ENCODE measurements at places on chromosomes 2 and 18. TPM values are rescaled to one million over a fixed set of nuclear protein-coding genes. Genes with fewer than 3 reads are reported as not detected.
A peak's percentile ranks its signal among the peaks of the same experiment; 100 is the strongest.

Gene ACP1
- total RNA-seq, result 173 TPM

Gene FIGLA
- not detected for total RNA-seq

Gene CTDP1
- 25.9 TPM for total RNA-seq

Gene RTP5
- total RNA-seq, result not detected

Gene MPHOSPH10
- total RNA-seq, result 29.6 TPM

Gene CHRNA1
- 0.11 TPM for total RNA-seq

Gene CFAP65
- total RNA-seq, result 0.22 TPM

GRCh38 chr2:238427435-238428162 is 872 bp downstream of the ASB1 start:
- no peak for DNase-seq

GRCh38 chr2:152682663-152683062 is 34.6 kb downstream of the PRPF40A start:
- DNase-seq, result no peak

DNA sequence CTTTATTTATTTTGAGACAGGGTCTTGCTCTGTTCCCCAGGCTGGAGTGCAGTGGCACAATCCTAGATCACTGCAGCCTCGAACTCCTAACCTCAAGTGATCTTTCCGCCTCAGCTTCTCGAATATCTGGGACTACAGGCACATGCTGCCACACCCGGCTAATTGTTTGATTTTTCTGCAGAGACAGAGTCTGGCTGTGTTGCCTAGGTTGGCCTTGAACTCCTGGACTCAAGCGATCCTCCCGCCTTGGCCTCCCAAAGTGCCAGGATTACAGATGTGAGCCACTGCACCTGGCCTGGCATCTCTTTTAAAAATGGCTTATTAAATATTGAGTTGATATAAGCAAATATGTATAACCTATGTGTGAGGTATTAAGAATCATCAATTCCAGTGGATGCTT is 209.5 kb downstream of the FAM210A start:
- no peak for DNase-seq

DNA sequence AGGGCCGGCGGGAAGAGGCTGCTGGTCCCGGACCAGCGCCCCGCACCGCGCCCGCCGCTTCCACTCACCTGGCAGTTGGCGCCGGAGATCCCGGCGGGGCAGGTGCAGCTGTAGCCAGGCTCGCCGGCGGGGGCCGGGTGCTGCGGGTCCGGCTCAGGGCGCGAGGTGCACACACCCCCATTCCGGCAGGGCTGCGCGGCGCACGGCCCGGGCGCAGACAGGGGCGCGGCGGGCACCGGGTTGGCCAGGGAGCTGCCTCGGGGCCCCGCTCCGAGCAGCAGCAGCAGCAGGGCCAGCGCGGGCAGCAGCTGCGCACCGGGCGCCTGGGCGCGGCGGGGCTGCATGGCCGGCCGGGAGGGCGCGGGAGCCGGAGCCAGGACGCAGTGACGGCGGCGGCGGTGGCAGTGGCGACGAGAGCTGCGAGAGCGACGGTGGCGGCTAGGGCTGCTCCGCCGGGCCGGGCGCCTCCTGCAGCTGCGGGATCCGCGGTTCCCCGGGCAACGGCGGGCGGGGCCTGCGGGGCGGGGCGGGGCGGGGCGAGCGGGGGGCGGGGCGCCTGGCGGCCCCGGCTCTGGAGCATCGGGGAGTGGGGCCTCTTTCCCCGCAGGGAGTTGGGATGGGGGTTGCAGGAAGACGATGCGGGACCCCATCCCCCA is at the start of gene DNER:
Gene DNER (minus strand): TSS at position 476 of the 656 bp plus-strand sequence. CDS start 132 bp downstream, at position 344.
- DNase-seq, result peak; percentile 87

DNA sequence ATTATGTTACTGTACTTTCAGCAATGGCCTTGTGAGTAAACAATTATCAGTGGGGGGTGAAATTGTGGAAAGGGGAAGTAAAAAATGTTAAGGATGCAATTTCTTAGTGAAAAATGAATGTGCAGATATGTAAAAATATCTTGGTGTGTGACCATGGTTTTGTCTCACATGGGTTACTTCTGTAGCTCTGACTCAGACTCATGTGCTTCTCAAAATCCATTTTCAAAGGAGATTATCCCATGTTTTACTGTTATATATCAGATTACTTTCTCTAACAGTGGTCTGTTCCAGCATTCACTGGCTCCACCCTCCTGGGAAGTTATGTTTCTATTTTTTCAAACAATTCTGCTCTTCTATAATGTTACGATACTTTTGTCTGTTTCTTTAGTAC is 298.2 kb upstream of the COL3A1 start:
- no peak for DNase-seq

- no peak for DNase-seq
Observed at GRCh38 chr2:84939426-84940087, 31.4 kb upstream of the KCMF1 start.

DNA sequence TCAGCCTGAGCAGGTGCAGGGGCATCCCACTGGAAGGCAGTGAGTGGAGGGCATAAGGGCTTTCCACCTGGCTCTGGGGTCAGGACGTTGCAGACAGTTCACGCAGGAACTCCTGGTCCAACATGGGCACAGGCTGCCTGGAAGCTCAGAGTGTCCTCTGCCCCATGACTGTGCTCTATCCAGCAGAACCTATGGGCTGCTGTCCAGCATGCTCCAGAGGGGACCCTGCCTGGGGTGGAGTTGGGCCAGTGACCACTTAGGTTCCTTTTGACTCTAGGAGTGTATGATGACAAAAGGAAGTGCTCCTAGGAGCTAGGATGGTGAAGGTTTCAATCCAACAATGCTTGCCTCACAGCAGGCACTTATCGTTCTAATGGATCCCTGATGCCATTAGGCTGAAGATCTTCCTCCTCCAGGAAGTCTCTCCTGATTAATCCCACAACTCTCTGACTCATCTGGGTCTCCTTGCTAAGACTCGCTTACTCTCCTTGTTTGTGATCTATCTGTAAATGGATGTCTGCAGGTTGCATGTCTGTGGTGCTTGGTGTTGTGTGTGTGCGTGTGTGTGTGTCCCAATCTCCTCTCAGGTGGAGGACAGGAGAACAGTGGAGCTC is 224.0 kb downstream of the CELF4 start:
- no peak for DNase-seq

GRCh38 chr2:54897420-54898310 is 152.6 kb downstream of the RTN4 start:
- no peak for DNase-seq

DNA sequence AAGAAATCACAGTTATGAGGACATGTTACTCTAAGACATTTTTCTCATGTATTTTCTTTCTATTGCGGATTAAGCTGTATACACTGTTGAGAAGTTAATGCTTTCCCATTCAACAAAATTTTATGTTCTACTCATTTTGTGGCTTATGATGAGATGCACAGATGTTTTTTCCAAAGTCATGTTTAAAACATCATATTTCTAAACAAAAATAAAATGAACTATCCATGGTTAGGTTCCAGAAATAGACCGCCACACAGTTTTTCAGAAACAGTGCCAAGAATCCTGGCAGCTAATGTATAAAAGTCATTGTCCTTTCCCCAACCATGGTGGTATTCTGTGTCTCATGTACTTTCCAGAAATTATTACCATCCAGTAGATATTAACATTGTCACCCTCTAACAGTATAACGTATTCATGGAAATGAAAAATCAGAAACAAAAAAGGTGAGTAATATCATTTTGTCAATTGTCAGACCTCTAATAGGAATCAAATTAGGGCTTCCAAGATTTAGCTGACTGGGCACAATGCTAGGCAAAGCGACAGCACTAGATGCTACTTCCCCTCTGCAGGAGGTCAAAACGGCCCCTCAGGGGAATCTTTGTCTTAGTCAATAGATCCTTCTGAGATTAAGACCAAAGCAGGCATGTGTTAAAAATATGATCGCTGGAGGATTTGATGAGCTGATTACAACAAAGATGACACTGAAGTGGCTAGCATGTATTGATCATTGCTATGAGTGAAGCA is 54.4 kb upstream of the ZNF397 start:
- DNase-seq, result no peak

Data from neural progenitor cell (in vitro differentiated cells).